ENCODE measurements at places on chromosomes 2 and 18.
A peak's percentile ranks its signal among the peaks of the same experiment; 100 is the strongest.

DNA sequence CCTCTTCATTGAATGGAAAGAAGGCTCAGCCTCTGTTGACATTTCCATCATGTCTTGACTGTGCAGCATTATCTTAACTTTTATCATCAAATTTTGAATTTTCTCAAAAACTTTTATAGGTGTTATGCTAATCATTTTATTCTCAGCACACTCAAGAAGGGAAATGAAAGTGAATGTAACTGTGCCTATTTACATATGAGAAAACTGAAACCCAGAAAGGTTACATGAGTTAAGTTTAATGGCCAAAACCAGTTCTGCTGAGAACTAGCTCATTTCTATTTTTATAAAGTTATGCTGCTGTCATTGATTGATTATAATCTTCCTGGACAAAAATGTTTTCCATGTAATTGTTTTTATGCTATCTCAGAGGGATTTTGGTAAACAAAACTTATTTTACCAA lies 618.8 kb upstream of the NRXN1 start:
- no peak for DNase-seq

DNA sequence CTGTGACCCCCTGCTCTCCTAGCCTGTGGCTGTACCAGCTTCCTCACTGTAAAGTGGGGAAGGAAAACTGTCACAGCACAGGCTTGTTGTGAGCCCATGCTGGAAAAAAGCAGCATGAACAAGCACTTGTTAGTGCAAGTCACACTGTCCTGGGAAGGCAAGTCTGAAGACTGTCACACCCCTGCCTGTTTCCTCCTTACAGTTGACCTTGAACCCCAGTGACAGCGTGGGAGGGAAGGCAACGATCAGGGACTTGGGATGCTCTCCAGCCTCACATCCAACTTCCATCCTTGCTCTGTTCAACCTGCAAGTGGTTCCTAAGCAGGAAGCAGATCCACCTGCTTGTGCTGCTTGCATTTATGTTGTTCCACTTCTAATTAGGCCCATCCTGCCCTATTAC lies 311.3 kb upstream of the KLHL29 start:
- no peak for DNase-seq

GRCh38 chr2:235609746-235610145 lies 115.9 kb downstream of the AGAP1 start:
- DNase-seq: no peak

DNA sequence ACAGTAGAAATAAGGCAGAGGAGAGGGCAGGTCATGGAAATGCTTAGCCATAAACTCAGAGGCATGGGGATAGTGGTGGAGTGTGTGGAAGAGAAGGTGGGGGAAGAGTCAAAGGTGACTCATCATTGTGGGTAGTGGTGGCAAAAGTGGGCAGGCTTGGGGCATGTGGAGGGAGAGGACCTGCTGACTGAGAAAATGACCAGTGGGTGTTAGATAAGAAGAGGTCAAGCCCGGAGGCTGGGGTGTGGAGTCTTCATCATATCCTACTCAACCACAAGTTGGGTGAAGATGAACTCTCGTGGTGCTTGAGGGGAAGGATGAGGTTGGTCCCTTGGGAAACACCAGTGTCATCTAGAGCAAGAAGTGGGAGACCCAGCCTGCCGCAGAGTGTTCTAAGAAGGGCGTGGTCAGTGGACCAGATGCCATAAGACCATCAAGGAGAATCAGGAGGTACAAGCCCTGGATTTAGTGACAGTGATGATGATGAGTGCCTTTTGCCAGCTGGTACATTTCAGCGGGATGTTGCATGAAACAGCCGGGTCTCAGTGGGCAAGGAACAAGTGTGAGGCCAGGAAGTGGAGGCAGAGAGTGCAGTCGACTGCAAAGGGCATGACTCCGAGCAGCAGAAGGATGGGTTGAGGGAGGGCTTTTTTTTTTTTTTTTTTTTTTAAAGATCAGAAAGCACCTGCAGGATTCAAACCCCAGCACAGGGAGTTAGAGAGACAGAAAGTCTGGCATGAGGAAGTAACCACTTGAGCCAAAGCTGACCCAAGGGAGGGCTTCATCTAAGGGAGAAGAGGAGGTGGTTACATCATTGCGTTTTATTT lies 122.6 kb upstream of the SPRED2 start:
- DNase-seq: no peak

DNA sequence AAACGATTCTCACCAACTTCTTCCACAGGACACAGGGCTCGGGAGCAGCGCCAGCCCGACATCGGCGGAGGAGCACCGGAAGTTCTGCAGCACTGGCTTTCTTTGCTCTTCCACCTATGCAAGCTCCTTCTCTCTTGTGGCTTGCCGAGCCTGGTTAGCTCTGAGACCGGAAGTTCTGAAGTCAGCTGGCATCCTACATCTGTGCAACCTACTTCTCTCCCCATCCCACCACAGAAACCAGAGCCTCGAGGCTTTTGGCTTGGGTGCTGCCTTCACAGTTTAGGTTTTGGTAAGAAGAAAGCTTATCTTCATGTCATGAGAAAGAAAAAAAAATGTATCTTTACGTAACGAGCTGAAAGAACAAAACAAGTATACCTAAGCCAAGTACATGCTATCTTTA lies 111.7 kb downstream of the ANKRD44 start:
- peak; percentile 49 for DNase-seq

- no peak for DNase-seq
These were observed 34.2 kb downstream of the ATOH8 start for GRCh38 chr2:85787981-85788340.

DNA sequence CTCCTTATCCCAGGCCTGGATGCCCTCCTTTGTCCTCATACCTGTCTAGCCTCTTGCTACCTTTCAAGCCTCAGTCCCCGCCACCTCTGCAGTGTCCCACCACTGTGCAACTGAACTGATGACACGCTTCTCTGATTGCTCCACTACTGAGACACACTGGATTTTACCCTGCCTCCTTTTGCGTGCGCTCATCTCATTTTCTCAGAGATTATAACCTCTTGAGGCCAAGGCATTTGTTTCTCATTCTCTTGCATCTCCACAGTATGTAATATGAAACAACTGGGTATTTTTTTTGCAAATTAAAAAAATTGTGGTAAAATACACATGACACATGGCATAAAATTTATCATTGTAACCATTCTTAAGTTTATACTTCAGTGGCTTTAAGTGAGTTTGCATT lies 95.4 kb downstream of the PRKCE start:
- DNase-seq: no peak

DNA sequence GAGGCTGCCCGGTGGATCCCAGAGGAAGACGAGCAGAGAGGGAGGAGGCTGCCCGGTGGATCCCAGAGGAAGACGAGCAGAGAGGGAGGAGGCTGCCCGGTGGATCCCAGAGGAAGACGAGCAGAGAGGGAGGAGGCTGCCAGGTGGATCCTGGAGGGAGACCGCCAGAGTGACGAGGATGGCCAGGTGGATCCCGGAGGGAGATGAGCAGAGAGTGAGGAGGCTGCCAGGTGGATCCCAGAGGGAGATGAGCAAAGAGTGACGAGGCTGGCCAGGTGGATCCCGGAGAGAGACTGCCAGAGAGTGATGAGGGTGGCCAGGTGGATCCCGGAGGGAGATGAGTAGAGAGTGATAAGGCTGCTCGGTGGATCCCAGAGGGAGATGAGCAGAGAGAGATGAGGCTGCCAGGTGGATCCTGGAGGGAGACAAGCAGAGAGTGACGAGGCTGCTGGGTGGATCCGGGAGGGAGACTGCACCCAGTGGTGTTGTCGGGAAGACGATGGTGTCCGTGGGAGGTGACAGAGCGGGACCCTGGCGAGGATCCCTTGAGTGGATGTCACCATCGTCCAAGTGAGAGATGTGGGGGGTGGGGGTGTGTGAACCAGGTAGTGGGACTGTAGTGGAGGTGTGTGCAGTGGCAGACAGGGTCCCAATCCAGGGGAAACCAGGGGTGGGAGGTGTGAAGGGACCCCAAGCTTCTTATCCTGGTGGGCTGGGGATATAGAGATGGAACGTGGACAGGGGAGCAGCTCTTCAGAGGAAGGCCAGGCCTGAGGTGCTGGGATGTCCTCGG lies 22.3 kb downstream of the DCDC2C start:
- DNase-seq: no peak

DNA sequence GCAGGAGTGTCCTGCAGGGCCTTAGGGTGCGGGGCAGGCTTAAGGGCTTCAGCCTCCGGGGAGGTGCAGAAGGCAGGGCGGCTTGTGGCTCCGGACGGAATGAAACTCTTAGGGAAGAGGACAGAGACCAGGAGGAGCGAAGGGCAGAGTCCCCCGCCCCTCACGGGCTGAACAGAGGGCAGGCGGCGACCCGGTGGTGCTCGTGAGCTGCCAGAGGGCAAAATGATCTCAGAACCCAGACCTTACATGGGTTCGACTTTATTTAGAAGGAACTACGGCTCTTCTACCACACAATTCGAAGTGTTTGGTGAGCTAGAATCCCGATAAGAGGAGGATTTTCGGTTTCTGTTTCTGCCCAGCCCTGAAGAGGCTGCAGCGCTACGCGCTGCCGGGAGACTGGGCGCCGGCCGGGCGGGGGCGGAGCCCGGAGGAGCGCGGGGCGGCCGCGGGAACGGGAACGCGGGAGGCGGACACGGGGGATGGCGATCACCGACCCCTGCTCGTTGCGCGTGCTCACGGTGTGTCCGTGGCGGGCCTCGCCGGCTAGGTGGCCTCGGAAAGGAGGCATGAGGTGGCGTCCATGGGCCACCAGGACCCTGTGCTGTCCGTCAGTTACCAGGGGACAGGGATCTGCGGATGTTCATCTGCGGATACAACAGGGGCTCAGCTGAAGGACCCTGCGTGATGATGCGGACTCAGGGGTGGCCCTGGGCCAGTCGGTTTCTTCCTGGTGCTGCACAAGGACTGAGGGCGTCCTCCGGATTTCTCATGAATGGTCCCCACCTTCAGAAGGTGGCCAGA lies 4.2 kb upstream of the SP100 start:
- peak; percentile 26 for DNase-seq

DNA sequence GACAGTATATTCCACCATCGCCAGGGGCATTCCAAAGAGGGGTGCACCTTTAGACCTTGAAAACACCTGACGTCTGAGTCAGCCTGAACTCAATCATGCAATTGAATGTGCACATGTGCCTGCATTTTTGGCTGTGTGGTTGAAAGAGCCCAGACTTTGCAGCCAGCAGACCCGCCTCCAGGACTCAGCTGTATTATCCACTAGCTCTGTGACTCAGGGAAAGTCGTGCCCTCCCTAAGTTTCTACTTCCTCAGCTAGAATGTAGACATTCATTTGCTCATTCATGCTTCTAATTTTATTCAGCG lies 94.2 kb downstream of the LRRC30 start:
- no peak for DNase-seq

- peak; percentile 5 for DNase-seq
These were observed at the start of gene SH3BP4 for GRCh38 chr2:234951664-234952269. Gene SH3BP4, plus strand, starts transcription at chr2:234952017. Its CDS starts 82,986 bp downstream, at chr2:235035003.

- no peak for DNase-seq
These were observed 219.6 kb downstream of the ETAA1 start for GRCh38 chr2:67616749-67617148.

GRCh38 chr18:51154431-51155063 lies 42.9 kb downstream of the MEX3C start:
- DNase-seq: no peak

Data from activated CD4-positive, alpha-beta T cell treated with anti-CD3 and anti-CD28 coated beads, Interleukin-2, amount 50 U/mL, for 24 hours (primary cell).